ENCODE measurements at places on chromosomes 5 and 9.

GRCh38 chr5:131783874-131784273 lies 12.9 kb downstream of the FNIP1 start:
- DNase-seq: no peak

GRCh38 chr9:33185858-33186257 lies 18.7 kb upstream of the B4GALT1 start:
- DNase-seq: no peak

- DNase-seq: peak; percentile 80
Measured at GRCh38 chr5:82356808-82357671, 78.9 kb upstream of the RPS23 start.

GRCh38 chr9:130905125-130905901 lies 8.7 kb upstream of the QRFP start:
- DNase-seq: no peak

GRCh38 chr5:35780236-35780635 lies 76.5 kb upstream of the IL7R start:
- no peak for DNase-seq

GRCh38 chr9:14987858-14988257 lies 77.6 kb upstream of the FREM1 start:
- DNase-seq: no peak

GRCh38 chr5:124478264-124478663 lies 268.2 kb downstream of the ZNF608 start:
- DNase-seq: no peak

GRCh38 chr5:160339406-160340130 lies 27.2 kb upstream of the CCNJL start:
- no peak for DNase-seq

GRCh38 chr9:4375424-4376200 lies 75.7 kb upstream of the GLIS3 start:
- DNase-seq: peak; percentile 55

DNA sequence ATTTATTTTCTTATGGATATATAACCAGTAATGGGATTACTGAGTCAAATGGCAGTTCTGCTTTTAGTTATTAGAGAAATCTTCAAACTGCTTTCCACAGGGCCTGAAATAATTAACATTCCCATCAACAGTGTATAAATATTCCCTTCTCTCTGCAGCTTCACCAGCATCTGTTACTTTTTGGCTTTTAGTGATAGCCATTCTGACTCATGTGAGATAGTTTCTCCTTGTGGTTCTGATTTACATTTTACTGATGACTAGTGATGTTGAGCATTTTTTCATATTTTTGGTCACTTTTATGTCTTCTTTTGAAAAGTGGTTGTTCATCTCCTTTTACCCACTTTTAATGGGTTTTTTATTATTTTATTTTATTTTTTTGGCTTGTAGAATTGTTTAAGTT lies 1290.3 kb upstream of the CDH9 start:
- DNase-seq: no peak

DNA sequence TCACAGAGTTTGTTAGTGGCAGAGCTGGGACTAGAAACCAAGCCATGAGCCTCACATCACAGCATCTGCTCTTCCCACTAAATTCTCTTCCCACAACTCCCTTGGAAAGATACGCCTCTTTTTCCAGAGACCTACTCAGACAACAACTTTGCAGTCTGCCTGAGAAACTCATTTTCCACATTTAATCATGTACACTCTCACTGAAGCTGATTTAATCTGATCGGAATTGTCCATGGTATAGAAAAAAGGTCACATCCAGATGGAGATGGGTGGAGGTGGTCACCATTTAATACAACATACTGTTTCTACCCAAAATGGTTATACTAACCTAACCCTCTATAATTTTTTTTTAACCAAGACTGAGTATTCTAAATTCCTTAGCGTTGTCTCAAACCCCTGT lies 366.2 kb downstream of the ENC1 start:
- DNase-seq: no peak

- DNase-seq: peak; percentile 31
Measured at GRCh38 chr5:138408023-138408422, 30.8 kb upstream of the REEP2 start.

- no peak for DNase-seq
Measured at GRCh38 chr9:109904666-109905065, 124.7 kb downstream of the PALM2AKAP2 start.

GRCh38 chr9:111113712-111114111 lies 75.4 kb upstream of the LPAR1 start:
- no peak for DNase-seq

- no peak for DNase-seq
Measured at GRCh38 chr5:35203403-35203802, 26.9 kb downstream of the PRLR start.

GRCh38 chr5:20656262-20656661 lies 668.3 kb upstream of the CDH18 start:
- DNase-seq: no peak

DNA sequence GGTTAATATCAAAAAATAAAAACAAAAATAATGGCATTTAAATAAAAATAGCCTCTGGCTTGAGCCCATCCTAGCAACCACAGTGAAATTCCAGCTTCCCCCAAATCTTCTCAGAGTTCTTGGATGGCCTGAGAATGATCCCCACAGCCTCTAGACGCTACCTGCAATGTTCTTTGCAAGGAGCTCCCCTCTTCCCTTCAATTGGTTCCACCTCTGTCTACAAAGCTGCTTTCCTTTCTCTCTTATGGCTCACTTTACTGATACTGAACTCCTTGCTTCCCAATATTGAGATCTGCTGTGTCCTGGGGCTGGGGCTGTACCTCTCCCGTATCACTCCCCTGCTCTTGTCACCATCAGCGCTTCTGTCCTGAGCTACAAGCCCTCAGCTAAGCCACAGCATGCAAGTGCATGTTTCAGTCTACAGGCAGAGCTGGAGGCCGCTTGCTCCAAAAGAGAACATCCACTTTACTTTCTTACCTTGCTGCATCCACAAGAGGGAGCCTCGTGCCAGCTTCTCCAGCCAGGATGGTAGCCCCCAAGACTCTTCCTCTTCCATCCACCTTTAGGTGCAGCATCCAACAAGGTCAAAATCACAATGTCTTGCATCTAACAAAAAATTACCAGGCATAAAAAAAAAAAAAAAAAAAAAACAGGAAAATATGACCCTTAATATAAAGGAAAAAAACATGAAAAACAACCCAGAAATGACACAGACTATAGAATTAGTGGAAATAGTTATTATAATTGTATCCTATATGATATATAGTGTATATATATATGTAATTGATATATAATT lies 57.4 kb upstream of the PRSS3 start:
- DNase-seq: peak; percentile 70

GRCh38 chr9:137611623-137612609 lies 6.4 kb downstream of the ARRDC1 start:
- peak; percentile 59 for DNase-seq

DNA sequence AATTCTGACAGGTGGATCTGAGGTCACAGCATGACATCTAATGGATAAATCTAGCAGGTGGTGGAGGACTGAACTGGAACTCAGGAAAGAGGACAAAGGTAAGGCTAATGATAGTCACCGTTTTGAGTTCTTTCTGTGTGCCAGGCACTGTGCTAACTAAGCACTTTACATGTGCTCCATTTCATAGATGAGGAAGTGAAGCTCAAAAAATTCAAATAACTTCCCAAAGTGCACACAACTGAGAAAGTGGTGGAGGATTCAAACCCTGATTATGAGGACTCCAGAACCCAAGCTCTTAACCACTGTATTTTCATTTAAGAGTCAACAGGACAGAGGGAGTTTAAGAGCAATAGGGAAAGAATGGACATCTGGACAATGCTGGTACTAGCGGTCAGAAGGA lies 7.1 kb upstream of the DELE1 start:
- no peak for DNase-seq

GRCh38 chr5:62473209-62473608 lies 60.6 kb downstream of the IPO11 start:
- DNase-seq: no peak

GRCh38 chr5:150139334-150139733 lies 16.3 kb downstream of the PDGFRB start:
- no peak for DNase-seq

DNA sequence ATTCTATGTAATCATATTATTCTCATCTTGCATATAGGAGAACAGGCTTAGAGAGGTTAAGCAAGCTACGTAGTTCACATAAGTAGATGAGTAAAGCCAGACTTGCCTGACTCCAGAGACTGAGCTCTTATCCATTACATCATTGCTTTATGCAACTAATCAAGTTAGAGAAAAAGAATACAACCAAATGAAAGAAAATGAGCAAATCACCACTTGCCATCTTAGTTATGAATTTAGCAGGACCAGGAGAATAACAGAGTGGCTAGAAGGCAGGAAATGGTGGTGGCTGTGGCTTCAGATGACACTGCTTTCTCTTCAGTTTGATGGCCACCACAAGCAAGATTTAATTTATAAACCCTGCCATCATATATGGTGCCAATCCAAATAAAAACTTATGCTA lies 26.6 kb downstream of the POC5 start:
- no peak for DNase-seq

DNA sequence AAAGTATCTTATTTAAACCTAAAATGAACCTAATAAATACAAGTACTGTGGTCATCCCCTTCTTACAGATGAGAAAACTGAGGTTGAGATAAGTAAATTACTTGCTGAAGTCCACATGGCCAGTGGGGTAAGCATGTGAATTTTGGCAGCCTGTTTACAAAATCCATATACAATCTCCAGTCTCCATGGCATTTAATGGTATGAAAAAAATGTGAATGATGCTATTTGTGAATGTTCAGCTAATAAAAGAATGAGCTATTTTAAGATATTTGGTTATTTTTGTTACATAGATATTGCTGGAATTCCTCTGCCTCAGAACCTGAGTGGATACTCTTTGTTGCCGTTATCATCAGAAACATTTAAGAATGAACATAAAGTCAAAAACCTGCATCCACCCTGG lies 19.3 kb upstream of the GPR150 start:
- DNase-seq: no peak

- DNase-seq: no peak
Measured at GRCh38 chr5:91493086-91493485, 110.0 kb upstream of the ARRDC3 start.

- peak; percentile 29 for DNase-seq
Measured at GRCh38 chr5:14464671-14465070, 116.9 kb upstream of the OTULINL start.

DNA sequence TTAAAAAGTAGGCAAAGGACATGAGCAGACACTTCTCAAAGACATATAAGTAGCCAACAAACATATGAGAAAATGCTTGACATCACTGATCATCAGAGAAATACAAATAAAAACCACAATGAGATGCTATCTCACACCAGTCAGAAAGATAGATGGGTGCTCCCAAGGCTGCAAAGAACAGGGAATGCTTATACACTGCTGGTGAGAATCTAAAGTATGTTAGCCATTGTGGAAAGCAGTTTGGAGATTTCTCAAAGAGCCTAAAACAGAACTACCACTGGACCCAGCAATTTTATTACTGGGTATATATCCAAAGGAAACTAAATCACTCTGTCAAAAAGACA lies 154.2 kb downstream of the NDUFS4 start:
- DNase-seq: no peak

DNA sequence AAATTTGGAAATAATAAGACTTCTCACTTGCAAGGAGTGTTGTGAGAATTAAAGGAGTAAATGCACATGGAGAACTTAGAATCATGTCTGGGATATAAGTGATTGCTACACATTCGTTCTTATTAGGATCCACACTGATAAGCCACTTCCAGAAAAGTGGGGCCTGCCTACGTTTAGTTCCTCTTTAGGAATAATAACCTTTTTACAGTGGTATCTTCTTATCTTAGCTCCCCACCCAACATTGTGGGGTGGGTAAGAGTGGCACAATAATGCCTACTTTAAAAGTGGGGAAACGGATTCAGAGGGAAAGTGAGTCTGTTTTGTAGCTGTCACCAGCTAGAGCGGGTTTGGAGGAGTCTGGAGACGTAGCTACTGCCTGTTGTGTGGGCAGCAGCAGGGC lies 16.0 kb downstream of the DOCK2 start:
- DNase-seq: no peak

DNA sequence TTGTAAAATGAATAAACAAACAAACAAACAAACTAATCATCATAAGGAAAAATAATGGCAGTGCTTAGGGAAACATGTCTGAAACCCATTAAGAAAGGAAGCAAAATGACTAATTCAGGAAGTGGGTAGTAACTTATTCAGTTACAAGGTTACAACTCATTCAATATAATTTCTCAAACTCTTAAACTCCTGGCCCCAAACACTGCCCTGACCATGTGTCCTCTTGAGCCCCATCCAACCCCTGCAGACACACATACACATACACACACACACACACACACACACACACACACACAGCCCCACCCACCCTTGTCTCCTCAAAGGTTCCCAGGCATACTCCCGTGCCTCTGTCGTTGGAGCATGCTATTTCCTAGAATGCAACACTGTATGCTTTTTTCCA lies 193.9 kb downstream of the SEC61B start:
- DNase-seq: no peak

DNA sequence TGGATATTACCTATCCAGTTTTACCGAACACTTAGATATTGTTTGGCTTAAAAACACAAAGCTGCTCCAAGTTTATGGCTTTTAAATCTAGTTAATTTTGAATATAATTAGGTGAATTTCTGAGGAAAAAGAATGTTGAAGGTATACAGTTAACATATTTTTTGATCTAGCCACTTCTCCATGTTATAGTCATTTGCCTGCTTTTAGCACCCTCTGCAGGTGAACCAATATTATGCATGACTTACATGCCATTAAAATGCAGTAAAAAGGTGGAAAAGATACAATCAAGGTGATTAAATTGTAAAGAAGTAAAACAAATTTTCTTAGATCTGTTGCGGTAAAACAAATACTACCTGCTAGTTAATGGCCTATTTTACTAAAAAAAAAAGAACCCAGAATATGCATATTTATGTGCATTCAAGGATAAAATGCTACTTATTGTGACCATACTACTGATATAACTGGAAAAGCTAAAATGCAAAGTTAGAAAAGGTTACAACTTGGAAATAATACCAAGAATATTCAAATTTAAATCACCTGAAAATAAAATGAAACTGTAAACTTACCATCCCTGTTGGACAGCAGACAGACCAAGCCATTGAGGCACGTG lies 132.1 kb downstream of the AP3B1 start:
- DNase-seq: peak; percentile 45

Data from tongue (tissue), 3 donors.